ENCODE measurements at places on chromosomes 7 and 10.
A peak's percentile ranks its signal among the peaks of the same experiment; 100 is the strongest.

DNA sequence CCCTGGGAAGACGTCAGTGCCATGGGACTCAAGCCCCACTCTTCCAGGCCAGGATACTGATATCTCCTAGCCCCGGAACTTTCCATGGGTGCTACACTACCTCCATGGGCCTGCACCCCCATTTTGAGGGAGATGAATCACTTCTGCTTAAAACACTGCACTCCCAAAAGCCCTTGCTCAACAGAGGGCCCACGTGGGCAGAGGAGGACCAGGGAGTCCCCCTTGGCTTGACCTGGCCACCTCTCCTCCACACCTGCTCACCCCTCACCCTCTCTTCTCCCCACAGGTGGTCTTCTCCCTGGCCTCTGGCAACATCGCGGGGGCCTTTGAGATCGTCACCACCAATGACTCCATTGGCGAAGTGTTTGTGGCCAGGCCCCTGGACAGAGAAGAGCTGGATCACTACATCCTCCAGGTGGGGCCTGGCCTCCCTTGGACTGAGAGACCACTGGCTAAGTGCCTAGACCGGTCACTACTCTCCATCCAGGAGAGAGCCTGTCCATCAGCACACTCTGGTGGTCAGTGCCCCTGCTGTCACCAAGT is 19.9 kb upstream of the C10orf105 start:
- DNase-seq: no peak

DNA sequence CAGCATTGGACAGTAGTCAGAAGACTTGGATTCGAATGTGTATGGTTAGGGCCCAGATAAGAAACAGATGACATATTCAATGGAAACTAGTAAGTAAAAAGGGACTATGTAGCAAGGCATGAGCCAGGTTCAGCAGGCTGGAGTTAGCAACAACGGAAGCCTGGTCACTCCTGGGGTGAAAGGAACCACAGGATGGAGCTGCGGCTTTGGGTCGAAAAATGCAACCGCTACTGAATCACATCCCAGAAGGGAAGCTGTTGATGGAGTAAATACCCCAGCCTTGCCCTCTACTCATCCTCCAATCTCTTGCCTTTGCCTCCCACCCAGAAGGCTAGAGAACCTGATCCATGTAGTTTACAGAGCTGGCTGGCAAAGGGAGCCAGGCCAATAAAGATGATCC is 37.5 kb upstream of the EGR2 start:
- DNase-seq: no peak

DNA sequence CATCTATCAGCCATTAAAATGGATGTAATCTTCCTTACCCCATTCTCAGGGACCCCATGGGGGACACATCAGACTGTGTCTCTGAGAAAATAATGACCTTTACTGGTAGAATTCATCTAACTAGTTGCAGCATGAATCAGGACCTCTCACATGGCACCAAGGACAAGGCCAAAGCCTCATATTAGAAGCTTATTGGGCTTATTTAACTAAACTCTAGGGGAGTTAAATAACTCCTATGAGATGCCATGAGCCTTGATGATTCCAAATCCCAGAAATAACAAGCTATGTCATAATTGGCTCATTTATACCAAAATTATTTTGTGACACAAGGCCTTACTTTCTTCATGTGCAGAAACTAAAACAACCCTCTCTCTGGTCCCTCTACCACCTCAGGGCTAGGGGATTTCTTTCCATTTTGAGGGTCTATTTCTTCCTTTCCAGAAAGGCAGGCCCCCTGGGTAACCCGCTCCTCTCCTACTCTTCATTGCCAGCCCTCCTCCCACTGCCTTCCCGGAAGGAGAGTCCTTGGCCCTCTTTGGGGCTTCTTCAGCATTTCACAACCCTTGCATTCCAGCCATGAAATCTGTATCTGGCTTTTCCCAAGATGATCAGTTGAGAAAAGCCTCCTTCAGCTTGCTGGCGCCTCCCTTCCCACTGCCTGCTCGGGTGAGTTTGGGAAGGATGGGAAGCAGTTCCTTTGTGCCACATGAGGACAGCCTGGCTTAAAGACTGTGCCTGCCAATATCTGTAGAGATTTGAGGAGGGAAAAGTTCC is 41.8 kb upstream of the TRIM8 start:
- no peak for DNase-seq

DNA sequence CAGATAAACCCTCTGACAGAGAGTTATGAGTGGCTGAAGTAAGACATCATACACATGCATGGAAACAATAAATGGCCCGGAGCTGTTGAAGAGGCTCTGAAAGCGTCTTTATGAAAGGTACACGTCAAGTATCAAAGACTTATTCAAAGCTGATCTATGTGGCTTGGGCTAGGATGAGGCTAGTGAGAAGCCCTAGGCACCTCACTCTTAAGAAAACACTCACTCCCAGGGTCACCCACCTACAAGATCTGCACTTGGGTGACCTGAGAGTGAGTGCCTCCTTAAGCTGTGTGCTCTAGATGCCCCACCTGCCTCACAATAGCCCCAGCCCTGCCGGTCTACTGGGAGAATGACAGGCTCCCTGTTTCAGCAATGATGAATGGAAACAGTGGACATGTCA is 1.1 kb upstream of the GIMAP1 start:
- DNase-seq: no peak

DNA sequence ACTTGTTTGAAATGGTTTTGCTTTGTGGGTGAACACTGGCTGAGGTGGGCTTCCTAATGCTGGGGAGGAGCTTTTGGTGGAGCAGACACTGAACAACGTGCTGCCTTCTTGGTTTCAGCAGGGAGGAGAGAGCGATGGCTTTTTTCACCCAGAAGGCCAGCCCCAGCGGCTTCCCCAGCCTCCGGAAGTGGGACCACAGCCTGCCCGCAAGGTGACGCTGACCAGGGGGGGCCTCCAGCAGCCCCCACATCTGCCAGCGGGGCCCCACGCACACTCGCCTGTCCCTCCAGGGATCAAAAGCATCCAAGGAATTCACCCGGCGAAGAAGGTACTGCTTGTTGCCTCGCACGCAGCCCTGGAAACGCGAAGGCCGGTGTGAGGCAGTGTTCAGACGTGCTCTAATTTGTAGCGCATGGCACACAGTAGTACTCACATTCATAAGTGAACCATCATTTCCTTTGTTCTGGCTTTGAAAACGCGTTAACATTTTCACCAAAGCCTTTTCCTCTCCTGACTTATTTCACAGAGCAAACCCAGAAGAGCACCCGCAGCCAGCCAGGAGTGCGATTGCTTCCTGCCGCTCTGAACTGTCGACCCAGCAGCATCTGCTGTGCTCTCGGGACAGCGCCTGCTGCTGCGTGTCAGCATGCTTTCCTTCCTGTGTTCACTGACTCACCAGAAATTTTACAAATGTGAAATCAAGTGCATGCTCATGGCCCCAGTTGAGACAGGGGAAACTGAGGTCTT is 48.4 kb downstream of the SHH start:
- peak; percentile 11 for DNase-seq

DNA sequence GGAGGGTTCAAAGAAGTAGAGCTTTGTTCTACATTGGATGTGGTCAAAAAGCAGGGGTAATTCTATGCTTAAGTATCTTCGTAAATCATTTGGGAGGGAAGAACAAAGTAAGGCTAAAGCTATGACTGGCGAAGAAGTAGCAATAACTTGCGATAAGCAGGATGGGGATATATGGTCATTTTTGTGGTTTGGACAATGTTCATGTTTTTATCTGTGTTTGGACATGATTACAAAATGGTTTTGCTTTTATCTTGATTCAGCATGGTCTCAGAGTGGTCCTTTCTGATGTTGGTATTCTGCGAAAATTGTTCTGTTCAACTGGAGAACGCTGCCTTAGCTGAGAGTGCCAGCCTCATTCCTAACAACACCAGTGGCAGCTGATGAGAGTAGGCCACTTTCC is 208.8 kb downstream of the SEMA3A start:
- DNase-seq: no peak

GRCh38 chr7:74371381-74372341 is 82.0 kb upstream of the GTF2IRD1 start:
- no peak for DNase-seq

DNA sequence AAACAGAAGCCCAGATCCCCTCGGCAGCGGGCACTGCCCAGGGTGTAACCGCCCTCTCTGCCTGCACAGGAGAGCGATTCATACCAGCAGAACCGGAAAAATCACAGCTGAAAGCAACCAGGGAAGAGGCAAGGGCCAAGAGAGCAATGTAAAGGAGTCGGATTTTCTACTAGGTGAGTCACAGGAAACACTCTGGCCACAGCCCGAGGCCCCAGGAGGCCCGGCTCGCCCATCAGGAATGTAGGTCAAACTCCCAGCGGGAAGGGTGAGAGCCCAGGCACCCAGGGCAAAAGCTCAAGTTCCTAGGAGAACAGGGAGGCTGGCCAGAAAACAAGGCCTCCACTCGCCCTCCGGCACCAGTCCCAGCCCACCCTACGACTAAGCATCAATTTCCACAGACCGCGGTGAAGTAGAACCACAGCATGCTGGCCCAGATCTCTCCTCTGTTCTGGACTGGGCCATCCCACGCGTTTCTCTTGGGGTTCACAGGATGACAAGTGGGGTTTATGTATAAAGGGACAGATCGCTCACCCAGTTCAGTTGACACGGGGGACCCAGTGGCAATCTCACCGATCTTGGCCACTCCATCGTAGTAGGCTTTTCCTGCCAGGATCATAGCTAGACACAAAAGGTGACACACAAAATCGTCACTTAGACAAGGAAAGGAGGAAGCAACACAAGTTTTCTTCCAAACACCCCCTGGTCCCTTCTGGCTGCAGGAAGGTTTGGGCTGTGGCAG is 46.2 kb downstream of the BAIAP2L1 start:
- DNase-seq: no peak

GRCh38 chr10:116316503-116316902 is 7.7 kb upstream of the CCDC172 start:
- no peak for DNase-seq

DNA sequence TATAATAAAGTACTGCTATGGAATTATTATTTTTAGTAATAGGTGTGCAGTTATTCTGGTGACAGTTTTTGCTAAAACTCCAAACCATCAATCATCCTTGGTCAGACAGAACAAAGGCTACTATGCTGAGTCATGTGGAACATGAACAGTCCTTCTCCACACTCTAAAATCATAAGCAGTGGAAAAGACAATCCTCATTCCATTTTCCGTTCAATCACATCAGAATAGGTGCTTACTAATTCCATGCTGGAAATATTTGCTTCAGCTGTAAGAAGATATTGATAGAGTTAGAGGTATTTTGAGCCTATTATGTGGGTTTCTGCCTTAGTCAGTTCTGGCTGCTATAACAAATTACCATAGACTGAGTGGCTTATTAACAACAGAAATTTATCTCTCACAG is 82.9 kb downstream of the FAM13C start:
- no peak for DNase-seq

- DNase-seq: no peak
Measured at GRCh38 chr10:69908124-69908523, 106.4 kb downstream of the COL13A1 start.

GRCh38 chr7:86776136-86776535 is 132.4 kb downstream of the GRM3 start:
- no peak for DNase-seq

DNA sequence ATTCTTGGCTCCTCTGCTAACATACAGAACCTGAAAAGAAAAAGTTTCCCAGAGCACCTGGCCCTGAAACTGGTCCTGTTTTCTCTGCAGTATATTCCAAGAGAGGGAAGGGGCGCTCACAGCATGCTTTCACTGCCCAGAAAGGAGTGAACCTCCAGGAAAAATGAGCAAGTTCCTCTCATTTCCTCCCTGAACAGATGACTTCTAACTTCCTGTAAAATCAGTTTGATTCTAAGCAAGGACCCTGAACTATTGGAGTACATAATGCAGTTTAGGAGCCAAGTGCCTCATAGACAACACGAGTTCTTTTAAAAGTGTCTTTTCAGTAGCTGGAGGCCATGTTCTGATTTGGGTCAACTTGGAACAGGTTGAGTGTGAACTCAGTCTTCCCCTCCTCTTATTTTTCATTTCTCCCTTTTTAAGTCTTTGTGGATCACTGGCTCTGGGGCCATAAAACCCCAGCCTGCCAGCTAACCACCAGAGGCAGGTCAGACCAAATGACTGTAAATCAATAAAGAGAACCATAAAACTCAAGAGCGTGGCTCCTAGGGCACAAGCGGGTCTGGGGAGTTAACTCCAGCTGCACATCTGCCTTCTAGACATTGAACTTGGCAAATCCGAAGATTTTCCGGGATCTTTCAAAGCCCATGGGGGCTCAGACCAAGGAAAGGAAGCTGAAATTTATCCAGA is 5.9 kb upstream of the LRRC18 start:
- DNase-seq: no peak

DNA sequence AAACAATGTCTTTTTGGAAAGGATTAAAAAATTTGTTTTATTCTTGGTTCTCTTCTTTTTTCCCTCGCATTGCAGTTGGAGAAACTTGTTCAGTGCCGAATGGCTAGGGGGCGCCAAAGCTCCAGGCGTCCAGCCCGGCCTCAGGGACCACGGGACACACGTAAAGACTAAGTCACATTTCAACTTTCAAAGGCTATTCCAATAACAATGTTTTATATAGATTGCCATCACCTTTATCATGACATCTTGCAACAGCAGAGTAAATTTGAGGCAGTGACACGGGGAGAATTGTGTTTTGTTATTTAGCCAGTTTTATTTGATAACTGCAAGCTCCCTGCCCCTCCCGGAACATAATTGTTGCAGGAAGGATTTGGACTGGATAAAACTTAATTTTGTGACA is 2.2 kb upstream of the IGFBP3 start:
- peak; percentile 17 for DNase-seq

DNA sequence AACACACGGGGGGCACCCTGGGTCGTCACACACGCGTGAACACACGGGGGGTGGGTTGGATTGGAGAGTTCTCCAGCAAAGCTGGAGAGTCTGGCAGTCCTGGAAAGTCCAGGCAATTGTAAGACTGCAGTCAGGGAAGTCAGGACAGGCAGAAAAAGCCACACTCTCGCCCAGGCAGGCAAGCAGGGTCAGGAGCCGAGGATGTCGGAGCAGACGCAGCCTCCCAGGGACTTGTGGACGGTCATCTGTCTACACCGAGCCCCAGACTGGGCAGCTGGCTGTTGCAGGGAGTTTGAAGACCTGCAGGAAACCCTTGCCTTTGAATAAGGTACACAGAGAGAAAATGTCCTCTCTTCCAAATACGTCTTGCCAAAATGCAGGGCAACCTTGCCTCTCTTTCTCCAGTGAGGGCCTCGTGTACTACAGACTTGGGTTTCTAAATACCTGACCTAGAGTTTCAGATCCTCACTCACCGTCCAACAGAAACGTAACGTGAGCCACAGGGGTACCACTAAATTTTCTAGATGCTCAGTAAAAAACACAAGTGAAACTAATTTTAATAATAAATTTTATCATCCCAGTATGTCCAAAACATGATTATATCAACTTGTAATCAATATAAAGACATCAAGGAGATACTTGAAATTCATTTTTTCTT is 176.7 kb downstream of the ADARB2 start:
- no peak for DNase-seq

GRCh38 chr7:157684157-157684908 is 347.5 kb downstream of the DNAJB6 start:
- DNase-seq: no peak

DNA sequence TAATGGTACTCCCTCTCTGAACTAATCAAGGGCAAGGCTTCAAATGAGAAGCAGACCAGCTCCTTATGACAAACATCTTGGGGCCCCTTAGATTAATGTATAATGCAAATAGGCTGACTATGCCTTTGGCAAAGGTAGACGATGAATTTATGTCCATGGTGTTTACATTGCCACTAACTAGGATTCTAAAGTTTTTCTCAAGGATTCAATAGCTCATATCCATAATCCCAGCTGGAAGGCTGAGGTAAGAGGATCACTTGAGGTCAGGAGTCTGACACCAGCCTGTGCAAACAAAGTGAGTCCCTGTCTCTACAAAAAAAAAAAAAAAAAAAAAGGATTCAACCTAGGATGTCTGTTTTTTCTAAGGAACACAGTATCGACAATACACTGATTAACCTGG is 96.5 kb downstream of the ORC5 start:
- DNase-seq: no peak

All from stimulated activated CD4-positive, alpha-beta T cell treated with anti-CD3 and anti-CD28 coated beads, TNF-alpha, amount 100 ng/mL, for 4 hours (primary cell).